Bone marrow (tissue), 2 donors: ENCODE measurements at places on chromosomes 11 and 22.

- no peak for DNase-seq
These were observed 59.1 kb downstream of the PDHX start for GRCh38 chr11:34975482-34975881.

GRCh38 chr11:110095554-110095953 is 2.4 kb downstream of the ZC3H12C start:
- no peak for DNase-seq

DNA sequence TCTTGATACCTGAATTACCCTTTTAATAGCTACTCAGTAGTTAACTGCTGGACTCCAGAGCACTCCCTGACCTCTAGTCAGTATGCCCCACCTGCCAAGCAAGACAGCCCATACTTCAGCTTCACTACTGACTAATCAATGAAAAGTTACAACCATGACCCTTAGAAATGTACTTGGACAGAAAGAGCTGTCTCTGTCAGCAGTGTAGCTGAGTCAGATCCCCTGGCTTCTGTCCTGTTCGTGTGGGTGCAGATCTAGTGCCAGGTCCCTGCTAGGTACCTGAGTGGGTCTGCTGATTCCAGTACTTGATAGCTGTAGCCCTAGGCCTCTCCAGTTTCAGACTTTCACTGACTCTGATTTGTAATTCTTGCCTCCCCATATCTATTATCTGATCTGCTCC is 265.8 kb upstream of the POU2AF2 start:
- DNase-seq = no peak

GRCh38 chr11:126594921-126595367 is 239.5 kb downstream of the ST3GAL4 start:
- no peak for DNase-seq

GRCh38 chr11:66878474-66878873 is 21.6 kb downstream of the LRFN4 start:
- DNase-seq = no peak

- no peak for DNase-seq
These were observed 48.7 kb upstream of the FDX1 start for GRCh38 chr11:110380836-110381622.
